Glutamatergic neuron (in vitro differentiated cells): ENCODE measurements at places on chromosomes 13 and 19. TPM values are rescaled to one million over a fixed set of nuclear protein-coding genes. Genes with fewer than 3 reads are reported as not detected.
A peak's percentile ranks its signal among the peaks of the same experiment; 100 is the strongest.

The PRX gene
- 4.7 TPM for total RNA-seq

The CLEC17A gene
- total RNA-seq, result not detected

The KLF1 gene
- total RNA-seq, result not detected

DNA sequence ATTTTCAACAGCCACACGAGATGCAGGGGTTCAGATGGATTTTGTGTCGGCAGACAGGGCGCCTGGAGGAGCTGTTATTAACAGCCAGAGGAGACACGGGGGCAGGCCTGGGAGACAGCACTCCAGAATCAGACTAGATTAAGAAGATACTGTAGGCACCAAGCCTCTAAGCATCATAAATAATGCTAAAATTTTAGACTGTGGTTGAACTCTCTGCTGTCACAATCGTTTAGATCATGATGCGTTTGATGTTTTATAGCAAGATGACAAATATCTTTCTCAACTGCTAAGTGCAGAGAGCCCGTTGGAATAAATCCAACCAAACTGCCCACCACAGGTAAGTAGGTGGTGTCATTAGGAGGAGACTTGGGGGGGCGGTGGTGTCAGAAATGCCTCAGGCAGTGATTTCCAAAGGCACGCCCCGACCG, 63.9 kb downstream of the CEBPG start:
- H3K4me3 ChIP-seq, result no peak overlapping the region
- H3K27ac ChIP-seq, result no peak overlapping the region
- DNase-seq, result peak; percentile 8
